Inflammatory macrophage (primary cell): ENCODE measurements at places on chromosomes 13 and 19.

GRCh38 chr13:21328836-21329477 lies 130.1 kb downstream of the ZDHHC20 start:
- no peak for DNase-seq

GRCh38 chr19:28619816-28620429 lies 593.0 kb downstream of the UQCRFS1 start:
- DNase-seq: no peak

DNA sequence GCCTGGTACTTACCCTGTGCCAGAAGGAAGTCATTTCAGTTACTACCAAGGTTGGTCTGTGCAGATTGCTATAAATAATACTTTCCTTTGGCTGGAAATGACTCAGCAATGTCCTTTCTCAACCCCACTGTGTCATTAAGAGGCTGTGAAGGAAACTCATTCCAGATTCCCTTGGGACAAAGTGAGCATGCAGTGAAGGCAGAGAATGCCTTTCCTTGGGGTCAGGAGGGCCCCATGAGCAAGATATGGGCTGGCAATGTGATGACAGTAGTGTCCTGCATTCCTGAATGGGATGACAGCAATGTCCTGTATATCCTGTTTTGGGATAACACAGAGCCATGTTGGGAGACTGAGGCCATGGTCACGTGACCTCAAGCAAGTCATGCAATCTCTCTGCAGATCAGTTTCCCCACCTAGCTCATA lies 213.1 kb upstream of the TMTC4 start:
- DNase-seq: no peak

DNA sequence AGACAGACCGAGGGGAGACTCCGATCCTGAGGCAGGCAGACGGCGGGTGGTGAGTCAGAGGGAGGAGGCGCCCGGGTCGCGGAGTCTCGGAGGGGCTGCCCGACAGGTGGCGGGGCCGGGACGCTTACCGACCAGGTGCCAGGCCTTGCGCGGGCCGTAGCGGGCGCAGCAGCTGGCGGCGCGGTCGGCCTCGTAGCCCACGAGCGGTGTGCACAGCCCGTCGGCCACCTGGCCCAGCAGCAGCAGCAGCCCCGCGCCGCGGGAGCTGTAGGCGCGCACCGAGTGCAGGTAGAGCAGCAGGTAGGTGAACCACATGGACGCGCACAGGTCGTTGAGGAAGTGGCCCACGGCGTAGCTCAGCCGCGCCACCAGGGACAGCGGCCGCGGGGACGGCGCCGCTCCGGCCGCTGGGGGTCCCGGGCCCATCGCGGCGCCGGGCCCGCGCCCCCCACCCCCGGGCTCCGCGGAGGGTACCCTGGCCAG lies 367 bp downstream of the MFSD12 start:
- no peak for DNase-seq

GRCh38 chr19:35495107-35496064 lies 5.1 kb upstream of the KRTDAP start:
- peak; percentile 73 for DNase-seq

DNA sequence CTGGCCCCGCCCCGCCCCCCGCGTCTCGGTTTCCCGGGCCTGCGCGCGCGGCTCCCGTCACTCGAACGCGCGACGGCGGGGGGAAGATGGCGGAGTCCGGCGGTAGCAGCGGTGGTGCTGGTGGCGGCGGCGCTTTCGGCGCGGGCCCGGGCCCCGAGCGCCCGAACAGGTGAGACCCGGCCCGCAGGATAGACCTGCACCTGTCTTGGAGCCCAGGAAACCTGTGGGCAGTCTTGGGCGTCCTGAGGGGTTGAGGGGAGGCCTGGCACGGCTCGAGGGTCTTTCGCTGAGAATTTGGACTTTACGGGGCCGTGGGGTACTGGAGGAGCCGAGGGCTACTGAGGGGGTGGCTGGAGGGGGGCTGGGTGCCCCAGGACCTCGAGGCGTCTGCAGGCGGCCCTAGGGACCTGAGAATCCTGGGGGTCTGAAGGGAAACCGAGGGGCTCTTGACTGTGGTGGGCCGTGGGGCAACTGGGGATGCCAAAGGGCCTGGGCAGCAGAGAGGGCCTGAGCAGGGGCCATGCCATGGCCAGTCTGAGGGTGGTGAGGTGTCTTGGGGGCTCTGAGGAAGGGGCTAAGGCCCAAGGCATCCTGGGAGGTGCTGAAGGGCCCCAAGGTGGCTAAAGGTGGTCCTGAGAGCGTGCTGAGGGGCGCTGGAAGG lies at the start of gene KLHL26:
Gene KLHL26, plus strand, starts transcription at position 60 of the 661 bp plus-strand sequence. Its CDS starts 27 bp downstream, at position 87.
- no peak for DNase-seq

GRCh38 chr13:102846261-102847015 lies 606 bp downstream of the ERCC5 start:
- peak; percentile 71 for DNase-seq

- DNase-seq: no peak
Measured at GRCh38 chr19:35260694-35261304, 8.0 kb upstream of the USF2 start.

DNA sequence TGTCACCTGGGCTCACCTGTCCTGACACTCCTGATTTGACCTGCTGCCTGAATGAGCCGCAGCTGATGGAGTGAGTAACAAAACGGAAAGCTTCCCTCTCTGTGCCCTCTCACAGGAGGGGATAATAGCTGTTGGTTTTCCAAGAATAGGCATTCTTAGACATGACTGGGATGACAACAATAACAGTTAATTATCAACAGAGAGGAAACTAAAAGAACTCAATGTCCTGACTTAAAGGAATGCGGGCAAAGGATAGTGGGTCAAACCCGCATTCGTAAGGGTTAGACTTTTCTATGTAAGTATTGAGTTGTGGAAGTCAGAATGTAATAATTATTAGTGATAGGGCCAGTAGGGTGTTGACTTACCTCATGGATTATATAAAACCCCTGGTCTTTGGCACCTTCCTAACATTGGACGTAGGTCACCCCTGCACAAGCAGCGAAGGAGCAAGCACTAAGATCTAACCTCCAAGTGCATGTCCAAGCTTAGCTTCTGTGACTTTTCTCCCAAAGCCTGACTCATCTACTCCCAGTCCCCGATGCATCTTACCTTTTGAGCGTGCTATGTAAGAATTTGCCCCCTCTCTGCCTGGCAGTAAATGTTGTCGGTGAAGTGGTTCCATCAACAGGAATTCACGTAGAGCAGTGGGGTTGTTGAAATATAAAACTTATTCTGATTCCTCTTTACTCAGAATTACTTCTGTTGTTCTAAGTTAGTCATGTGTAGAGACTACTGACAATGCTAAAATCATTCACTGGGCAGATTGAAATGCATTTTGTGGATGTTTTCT lies 442.3 kb downstream of the FGF9 start:
- DNase-seq: no peak

DNA sequence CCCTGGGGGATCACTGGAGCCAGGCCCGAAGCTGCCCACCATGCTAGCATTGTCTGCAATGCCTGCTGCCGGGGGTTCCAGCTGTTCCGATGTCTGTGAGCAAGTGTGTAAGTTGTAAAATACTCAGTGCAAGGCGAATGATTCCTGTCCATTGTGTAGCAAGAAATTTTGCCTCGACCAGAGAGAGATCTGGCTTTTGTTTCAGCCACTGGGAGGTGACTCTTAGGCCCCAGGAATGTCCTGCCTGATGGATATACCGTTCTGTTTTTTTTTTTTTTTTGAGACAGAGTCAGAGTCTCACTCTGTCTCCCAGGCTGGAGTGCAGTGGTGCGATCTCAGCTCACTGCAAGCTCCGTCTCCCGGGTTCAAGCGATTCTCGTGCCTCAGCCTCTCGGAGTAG lies 7.3 kb upstream of the GADD45B start:
- no peak for DNase-seq

DNA sequence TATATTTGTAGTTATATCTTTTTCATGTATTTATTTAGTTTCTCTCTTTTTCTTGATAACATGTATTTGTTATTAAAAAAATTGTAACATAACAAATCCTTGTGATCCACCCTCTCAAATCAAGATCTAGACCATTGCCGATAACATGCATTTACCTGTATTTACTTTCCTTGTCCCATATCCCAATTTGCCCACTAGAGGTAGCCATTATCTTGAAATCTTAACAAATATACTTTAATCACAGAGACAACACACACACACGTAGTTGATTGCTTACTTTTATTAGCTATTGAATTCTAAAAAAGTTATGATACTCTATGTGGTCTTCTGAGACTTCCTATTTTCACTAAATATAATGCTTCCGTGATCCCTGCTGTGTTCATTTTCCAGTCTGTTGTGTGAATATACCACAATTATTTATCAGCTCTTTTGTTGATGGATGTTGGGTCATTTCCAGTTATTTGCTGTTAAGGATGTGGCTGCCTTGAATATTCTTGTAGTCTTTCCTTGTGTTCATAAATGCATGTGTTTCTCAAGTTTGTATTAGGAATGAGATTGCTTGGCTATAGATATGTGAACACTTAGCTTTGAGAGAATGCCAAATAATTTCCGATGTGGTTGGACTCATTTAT lies 31.3 kb upstream of the ZMYM2 start:
- DNase-seq: peak; percentile 24

DNA sequence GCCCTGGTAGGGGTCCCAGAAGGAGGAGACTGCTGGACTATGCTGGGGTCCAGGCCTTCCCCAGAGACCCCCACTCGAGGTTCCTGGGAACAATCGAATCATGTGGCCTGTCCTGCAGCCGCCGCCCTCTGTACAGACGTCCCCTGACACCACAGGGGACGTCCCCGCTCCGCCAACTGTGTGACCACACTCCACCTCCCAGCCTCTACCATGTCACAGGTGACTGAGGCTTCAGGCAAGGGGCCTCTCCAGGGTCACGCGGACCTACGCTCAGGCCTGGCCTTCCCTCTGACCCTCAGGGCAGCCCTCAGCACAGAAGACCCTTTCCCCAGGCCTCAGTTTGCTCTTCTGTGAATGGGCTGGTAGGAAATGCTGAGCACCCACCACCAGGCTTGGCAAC lies 13.1 kb upstream of the TMEM161A start:
- DNase-seq: no peak

GRCh38 chr13:105732806-105733529 lies 802.5 kb downstream of the EFNB2 start:
- DNase-seq: no peak

DNA sequence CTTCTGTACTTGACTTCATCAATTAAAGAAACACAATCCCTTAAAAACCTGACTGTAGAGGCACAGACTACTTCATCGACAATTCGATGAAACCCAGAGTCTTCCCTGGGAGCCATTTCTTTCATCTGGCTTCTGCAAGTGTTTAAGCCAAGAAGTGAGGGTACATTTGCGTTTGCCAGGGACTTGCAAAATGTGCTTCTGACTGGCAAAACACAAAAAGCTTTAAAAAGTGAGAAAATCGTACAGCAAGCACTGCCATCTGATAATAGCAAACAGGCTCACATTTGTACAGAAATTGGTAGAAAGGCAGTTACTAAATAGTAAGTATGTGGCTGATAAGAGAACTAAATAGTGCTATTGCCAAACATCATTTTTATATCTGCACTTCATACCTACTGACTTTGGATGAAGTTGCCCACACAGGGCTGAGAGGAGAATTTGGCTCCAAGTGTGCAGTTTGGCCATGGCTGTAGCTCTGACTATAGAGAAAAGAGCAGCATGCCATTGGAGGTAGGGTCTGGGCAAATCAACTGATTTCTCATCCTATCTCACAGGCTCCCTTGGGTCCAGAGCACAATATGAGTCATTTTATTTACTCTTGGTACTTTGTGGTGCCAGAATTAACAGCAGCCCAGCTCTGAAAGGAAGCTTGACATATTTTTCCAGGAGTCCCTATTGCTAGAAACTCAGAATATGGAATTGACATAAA lies 358.1 kb downstream of the OXGR1 start:
- DNase-seq: no peak

DNA sequence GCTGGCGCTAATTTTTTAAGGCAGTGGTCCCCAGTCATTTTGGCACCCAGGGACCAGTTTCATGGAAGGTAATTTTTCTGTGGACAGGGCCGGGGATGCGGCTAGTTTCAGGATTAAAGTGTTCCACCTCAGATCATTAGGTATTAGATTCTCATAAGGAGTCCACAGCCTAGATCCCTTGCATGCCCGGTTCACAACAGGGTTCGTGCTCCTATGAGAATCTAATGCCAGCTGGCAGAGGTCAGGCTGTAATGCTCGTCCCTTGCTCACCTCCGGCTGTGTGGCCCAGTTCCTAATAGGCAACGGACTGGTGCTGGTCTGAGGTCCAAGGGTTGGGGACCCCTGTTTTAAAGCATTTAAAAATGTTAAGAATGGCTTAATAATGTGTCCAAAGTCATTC lies 54.1 kb downstream of the GPC6 start:
- no peak for DNase-seq

- peak; percentile 83 for DNase-seq
Measured at GRCh38 chr19:39502640-39503417, 4.1 kb downstream of the DLL3 start.

DNA sequence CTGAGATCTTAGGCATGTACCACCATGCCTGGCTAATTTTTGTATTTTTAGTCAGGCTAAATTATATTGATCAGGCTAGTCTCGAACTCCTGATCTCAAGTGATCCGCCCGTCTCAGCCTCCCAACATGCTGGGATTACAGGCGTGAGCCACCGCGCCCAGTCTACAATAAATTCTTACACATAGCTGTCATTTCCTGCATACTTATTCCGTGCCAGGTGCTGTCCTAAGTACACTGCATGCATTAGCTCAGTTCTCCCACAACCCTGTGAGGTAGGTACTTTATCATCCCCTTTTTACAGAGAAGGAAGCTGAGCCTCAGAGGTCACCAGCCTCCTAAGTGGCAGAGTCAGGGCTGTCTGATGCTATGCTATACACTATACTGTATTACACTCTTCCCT lies 7.2 kb upstream of the RHPN2 start:
- no peak for DNase-seq

GRCh38 chr13:46329624-46330023 lies 57.4 kb downstream of the RUBCNL start:
- DNase-seq: no peak

GRCh38 chr13:27619728-27620376 lies 477 bp downstream of the LNX2 start:
- DNase-seq: peak; percentile 51

GRCh38 chr13:20684041-20684440 lies 19.5 kb upstream of the IL17D start:
- DNase-seq: no peak

DNA sequence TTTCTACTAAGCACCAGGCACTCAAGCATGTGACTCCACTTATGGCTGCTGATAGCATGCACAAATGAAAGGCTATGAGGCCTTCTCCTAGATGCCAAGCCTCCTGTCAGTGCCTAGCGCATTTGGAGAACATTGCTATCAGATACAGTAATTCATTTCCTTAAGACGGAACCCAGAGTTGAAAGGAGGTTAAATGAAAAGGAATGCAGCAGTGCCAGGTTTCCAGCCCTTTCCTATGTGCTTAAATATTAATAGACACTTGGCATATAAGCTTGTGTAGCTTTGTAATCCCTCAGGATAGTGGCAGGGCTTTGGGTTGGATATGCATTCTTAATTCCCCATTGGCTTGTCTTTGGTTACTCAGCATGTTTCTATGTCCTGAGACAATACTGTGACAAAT lies 140.1 kb upstream of the FRY start:
- no peak for DNase-seq

- no peak for DNase-seq
Measured at GRCh38 chr13:18998389-18998788, 183.2 kb downstream of the TUBA3C start.

GRCh38 chr13:40058757-40059236 lies 403.3 kb downstream of the COG6 start:
- DNase-seq: no peak

- DNase-seq: no peak
Measured at GRCh38 chr19:38597075-38597474, 20.7 kb downstream of the MAP4K1 start.
